Activated T-cell treated with anti-CD3 and anti-CD28 coated beads for 1 hour (primary cell): ENCODE measurements at places on chromosomes 7 and 10.

DNA sequence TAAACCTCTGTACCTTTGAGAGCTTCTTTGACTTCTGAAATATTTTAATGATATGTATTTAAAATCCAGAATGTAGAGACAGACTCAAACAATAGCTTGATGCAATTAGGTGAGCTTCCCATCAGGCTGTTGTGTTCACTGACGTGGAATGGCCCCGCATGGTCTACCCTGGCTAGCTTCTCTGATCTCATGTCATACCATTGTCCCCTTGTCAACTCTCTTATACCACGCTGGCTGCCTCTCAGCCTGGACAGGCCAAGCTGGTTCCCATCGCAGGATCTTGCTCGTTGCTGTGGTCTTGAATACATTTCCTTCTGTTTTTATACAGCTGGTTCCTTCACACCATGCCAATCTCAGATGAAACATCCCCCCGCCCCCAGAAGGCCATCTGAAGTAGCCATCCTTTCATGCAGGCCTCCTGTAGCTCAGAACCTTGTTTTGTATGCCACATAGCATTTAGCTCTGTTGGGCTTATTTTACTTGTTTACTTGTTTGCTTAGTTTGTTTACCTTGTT lies 84.2 kb downstream of the FANK1 start:
- DNase-seq, result no peak

DNA sequence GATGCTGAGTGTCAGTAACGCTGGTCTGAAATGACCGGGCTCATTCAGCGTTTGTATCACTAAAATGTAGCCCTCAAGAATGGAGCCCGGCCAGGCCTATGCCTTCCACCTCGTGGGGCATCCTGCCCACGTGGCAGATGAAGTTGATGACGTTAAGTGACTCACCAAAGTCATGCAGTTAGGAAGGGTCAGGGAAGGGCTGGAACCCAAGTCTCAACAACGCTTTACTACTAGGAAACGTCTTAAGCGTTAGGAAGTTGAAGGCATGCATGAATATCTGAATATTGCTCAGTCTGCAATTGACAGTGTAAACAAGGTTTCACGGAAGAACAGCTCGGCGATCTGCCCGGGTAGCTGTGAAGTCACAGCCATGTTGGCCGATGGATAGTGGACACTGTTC lies 14.0 kb upstream of the UBE3C start:
- DNase-seq, result no peak

DNA sequence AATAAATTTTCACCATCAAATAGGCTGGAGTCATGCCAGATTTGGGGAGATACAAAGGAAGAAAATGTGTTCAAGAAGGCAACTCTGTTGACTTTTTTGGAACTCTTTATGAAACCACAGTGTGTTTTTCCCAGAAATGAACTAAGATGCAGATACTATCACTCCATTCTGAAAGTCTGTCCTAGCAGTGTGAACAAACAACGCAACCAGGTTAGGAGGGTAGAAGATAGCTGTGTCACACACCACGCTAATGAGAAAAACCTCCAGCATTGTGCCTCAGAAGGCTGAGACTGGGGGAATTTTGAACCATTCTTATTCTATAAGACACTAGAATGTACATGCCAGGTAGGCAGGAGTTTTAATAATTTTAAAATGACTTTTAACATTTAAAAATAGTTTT lies 15.9 kb upstream of the ATP6V0A4 start:
- no peak for DNase-seq

DNA sequence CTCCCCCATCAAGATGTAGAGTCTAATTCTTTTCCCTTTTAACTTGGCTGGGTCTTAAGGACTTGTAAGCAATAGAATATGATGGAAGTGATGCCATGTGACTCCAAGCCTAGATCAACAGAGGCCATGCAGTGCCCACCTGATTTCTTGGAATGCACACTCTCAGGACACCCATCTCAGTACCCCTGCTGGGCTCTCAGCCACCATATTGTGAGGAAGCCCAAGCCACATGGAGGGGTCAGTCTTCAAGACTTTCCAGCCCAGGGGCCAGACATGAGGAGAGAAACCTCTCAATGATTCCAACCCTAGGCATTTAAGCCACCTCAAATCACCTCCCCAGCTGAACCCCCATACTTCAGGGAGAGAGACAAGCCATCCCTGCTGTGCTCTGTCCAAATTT lies 62.2 kb upstream of the CARD11 start:
- DNase-seq, result no peak

- DNase-seq, result no peak
Observed at GRCh38 chr7:41590986-41591385, 111.9 kb downstream of the INHBA start.

- DNase-seq, result no peak
Observed at GRCh38 chr7:5690931-5691473, 90.5 kb downstream of the RNF216 start.

- DNase-seq, result no peak
Observed at GRCh38 chr10:121048749-121049148, 197.6 kb downstream of the WDR11 start.

GRCh38 chr7:96647733-96648132 lies 61.9 kb downstream of the SEM1 start:
- no peak for DNase-seq

GRCh38 chr10:73876971-73877370 lies 2.6 kb upstream of the CAMK2G start:
- no peak for DNase-seq

DNA sequence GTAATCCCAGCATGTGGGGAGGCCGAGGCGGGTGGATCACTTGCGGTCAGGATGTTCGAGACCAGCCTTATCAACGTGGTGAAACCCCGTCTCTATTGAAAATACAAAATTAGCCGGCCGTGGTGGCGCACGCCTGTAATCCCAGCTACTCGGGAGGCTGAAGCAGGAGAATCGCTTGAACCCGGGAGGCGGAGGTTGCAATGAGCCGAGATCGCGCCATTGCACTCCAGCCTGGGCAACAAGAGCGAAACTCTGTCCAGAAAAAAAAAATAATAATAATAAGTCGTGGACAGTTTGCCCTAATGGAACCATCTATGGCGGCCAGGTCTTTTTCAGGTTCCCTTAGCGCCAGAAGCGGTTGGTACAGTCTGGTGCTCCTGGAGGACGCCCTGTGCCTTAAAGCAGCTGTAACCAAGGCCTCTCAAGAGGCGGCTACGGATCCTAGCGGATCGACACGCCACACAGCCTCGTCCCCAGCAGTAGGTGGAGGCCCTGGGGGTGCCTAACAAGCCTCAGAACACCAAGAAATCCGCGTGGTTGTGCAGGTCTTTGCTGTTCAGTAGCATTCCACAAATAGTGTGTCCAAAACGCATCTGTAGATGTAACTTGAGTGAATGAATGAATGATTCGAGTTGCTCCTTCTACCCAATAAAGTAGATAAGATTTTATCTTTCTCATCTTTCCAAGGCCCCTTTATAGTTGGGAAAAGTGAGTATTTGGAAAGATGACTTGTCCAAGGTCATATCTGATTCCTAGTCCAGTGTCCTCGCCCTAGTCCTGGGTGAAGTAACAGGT lies 982 bp downstream of the PGAM1 start:
- DNase-seq, result no peak

GRCh38 chr7:128743112-128743772 lies 4.1 kb downstream of the CALU start:
- no peak for DNase-seq

DNA sequence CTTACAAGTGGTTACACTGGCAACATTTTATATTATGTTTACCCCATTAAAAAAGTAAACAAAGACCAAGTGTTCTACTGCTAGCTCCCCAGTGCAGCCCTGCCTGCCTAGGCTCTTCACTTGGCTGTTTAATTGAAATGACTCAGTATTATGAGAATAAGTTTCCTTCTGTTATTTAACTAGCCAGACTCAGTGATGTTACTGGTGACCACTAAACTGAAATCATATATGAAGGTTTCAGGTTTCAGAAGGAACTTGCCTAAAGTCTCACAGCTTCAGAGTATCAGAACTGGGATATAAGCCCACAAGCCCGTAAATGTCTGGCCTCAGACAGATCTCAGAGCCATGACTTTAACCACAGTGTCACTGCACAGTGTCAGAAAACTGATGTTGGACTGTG lies 66.8 kb upstream of the EXOC4 start:
- DNase-seq, result no peak

DNA sequence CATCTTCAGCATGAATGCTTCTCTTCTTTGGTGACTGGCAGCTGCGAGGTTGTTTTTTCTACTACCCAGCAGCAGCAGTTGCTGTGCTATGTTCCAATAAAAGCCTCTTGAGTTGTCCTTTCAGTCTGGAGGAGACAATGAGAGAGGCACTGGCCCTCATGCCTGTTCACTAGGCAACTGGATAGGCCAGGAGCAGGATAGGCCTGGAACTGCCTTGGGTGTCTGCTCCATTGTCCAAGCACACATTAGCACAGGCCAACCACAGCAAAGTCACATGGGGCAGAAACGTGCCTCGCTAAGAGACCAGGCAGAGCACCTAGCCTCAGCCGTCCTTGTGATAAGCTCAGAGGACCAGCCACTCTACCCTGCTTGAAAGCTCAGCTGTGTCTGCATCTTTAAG lies 76.9 kb upstream of the PDCD4 start:
- DNase-seq, result no peak

- DNase-seq, result no peak
Observed at GRCh38 chr10:105243381-105243780, 602.3 kb downstream of the SORCS3 start.

DNA sequence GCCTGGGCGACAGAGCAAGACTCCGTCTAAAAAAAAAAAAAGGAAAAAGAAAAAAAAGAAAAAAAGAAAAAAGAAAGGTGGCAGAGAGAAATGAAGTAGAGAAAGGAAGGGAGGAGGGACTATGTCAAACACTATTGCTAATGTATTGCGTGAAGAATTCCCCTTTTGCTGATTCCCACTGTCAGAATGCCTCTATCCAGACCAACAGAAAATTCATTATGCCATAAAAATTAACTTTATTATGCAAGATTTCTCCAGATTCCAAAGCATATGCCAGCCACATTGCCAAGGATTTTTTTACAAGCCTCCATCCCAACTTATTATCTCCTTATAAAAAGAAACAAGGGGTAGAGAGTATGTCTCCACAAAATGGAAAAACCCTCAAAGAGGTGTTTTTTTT lies 209.3 kb downstream of the MTERF1 start:
- no peak for DNase-seq
